Stimulated activated CD8-positive, alpha-beta memory T cell treated with anti-CD3 and anti-CD28 coated beads, Interleukin-15, amount 100 ng/mL, for 4 hours (primary cell): ENCODE measurements at places on chromosomes 6 and 20.

DNA sequence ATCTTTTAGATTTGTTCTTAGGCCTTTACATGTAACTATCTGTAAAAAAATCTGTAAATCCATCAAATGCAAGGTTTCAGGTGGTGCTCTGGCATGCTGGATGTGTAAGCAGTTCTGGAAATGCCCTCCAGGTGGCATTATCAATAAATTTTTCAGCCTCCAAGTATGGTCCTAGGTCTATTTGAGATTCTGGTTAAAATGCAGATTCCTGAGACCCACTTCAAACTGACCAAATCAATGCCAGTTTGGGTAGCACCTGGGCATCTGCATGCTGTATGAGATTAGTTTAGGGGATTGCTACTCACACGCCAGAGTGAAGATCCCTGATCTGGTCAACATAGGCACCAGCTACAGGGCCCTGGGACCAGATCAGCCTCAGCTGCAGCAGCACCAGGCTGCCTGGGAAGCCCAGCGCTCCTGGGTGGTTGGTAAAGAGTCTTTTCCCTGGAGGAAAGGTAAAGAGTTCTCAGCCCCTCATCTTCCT is 507.3 kb upstream of the CITED2 start:
- DNase-seq, result no peak

- no peak for DNase-seq
These were observed 27.6 kb downstream of the TFAP2B start for GRCh38 chr6:50846144-50846851.

- no peak for DNase-seq
These were observed 47.6 kb upstream of the MYL9 start for GRCh38 chr20:36493801-36494114.

GRCh38 chr6:13101985-13102384 is 226.4 kb downstream of the TBC1D7 start:
- no peak for DNase-seq

- DNase-seq, result no peak
These were observed 31.4 kb downstream of the SLC22A2 start for GRCh38 chr6:160227038-160227768.

DNA sequence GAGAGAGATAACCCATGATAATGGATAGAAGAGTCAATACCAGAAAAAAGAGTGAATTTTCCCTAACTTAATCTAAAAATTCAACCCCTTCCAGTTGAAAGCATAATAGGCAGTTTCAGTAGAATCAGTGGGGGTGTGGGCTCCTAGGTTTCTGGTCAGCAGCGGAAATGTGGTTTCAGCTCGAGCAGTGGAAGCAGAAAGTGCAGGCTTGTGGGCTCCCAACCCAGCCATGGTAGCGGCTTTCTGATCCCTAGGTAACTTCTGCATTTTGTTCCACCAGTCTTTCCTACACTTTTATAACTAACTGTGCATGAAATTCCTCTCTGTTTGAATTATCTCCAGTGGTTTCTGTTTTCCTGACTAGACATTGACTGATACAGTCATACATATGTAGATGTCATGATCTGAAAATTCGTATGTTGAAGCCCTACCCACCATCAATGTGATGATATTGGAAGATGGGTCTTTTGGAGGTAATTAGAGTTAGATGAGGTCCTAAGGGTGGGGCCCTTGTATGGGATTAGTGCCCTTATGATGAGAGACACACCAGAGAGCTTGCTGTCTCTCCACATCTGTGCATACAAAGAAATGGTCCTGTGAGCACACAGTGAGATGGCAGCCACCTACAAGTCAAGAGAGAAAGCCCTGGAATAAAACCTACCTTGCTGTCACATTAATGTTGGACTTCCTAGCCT is 6.5 kb upstream of the DDO start:
- DNase-seq, result no peak

- no peak for DNase-seq
These were observed 45.4 kb downstream of the ROS1 start for GRCh38 chr6:117380298-117380697.

GRCh38 chr6:32679492-32679891 is 13.0 kb upstream of the HLA-DQB1 start:
- no peak for DNase-seq

DNA sequence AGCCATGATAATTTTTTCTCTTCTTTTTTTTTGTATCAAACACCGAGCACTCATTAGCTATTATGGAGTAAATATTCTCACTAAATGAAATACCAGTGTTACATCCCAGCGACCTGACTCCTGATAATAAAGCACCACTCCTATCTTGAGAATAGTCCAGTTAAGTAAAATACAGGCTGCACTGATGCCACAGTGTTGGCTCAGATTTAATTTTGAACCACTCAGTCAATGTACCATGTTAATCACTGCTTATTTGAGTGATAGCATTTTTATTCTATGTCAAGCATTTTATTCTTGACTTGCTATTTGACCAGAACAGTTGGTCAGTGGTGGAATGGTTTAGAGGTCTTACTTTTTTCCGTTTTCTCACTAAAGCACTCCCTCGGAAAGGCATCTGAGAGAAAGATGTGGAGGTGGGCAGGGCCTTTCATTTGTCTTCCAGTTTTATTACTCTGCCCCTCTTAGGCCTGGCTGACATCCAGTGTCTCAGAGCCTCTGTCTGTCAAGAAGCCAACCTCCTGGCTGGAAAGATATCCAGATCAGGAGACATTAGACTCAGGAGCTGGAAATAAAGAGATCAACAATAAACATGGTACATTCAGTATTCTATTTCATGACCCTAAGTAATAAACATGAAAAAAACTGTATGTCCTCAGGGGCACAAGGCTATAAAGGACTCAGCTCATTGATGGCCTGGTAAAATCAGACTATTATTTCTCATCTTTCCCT is 457.8 kb downstream of the EPM2A start:
- no peak for DNase-seq

DNA sequence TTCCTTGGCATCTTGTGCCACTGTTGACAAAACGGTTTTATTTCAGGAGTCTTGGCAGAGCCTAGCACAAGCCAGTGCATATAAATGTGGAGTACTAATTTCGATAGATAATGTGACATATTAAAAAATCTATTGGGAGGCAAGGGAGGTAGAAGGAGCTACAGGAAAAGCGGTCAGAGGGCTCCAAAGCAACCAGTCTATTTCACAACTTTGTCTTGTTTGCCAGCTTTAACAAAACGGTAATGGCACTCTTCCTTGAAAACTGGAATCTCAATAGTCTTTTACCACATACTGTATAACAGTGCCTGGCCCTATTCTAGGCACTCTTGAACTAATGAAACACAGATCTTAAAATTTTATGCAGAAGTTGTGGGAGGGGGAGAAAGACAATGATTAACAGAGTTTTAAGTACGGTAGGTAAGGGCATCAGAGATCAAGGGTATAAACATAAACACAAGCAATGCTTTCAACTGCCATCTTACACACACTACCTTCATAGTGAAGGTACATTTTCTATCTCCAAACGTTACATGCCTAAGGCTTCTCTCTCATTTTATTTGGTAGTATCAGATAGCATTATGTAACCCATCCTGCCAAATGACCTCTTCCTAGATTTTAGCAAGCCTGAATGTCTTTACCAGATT is 33.5 kb upstream of the SYNCRIP start:
- DNase-seq, result no peak

DNA sequence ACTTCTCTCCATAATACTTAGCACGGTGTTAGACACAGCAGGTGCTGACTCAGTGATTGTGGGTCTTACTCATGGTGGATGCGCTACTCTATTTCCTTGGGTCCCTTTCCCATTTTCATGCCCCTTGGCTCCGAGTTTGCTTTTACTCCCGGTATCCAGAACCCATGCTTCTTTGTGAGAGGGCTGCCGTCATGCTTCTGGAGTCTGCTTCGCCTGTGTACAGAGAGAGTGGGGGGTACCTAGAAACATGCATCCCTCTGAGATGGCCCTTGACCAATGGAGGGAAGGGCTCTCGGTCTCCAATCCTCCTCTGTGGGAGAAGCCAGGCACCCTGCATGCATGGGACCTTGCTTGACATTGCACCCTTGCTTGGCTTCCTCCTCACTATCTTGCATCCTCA is 160.4 kb downstream of the NRN1 start:
- no peak for DNase-seq

DNA sequence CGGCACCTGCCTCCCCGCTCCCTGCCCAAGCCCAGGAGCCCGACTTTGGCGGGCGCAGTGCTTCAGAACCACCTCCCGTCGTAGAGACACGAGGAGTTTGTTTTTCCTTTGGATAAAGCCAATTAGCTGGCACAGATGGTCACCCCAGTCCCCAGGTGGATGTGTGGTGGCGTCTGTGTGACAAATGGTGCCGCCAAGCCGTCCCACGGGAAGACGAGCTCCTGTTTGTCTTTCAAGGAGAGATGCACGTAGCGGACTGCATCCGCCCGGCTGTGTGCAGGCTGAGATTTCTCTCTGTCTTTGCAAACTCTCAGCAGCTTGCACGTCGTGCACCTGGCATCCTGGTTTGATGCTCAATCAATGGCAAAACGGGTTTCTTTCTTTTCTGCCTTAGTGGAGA is 16.1 kb upstream of the MRGBP start:
- no peak for DNase-seq

GRCh38 chr6:79028641-79029314 is 49.3 kb downstream of the PHIP start:
- no peak for DNase-seq

DNA sequence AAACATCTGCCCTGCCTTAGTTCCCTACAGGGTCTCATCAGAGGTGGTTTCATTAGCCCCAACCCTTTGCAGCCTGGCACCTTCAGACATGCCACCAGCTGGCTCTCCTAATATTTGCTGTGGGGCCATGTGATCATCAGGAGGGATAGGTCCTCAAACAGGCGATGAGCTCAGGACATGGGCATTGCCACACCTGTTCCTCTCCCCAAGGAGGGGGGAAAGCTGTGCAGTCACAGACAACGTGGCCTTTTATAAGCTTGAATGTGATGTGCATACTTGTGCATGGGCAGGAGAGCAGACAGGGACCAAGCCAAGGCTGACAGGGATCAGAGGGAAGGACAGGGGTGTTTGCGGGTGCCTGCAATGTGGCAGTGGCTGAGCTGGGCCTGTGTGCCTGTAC is 78.8 kb upstream of the ZNFX1 start:
- DNase-seq, result no peak

- no peak for DNase-seq
These were observed 22.0 kb upstream of the EYS start for GRCh38 chr6:65728879-65729479.

DNA sequence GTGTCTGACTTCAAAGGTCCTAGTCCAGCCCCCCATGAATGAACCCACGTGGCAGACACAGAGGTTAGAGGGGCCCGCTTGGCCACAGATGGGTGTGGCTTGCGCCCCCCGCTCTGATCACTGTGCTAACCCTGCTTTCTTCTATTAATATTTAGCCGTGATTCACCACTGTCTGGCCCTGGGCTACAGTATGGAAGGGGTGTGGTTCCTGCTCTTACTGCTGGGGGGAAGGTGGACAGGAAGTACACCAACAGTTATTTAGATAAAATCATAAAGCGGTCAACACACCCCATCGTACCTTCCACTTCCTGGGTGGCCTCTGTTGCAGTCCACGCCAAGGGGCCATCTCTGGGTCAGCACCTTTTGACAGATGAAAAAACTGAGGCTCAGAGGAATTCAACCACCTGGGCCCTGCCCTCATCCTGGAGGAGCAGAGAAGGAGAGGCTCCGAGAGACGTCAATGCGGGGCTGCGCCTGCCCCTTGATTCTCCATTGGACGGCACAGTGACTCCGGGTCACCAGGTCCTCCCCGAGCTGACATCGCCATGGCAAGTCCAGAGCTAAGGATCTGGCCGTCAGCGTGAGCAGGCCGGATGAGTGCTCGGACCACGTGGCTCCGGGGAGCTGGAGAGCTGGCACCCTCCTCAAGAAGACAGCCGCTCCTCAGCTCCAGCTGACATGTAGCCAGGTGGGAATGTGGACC is 206.3 kb downstream of the PREX1 start:
- no peak for DNase-seq

GRCh38 chr6:93550551-93551276 is 131.4 kb upstream of the EPHA7 start:
- DNase-seq, result no peak

- no peak for DNase-seq
These were observed 50.2 kb upstream of the SIRPG start for GRCh38 chr20:1707588-1708449.

- no peak for DNase-seq
These were observed 1.5 kb downstream of the EPM2A start for GRCh38 chr6:145733810-145734209.

DNA sequence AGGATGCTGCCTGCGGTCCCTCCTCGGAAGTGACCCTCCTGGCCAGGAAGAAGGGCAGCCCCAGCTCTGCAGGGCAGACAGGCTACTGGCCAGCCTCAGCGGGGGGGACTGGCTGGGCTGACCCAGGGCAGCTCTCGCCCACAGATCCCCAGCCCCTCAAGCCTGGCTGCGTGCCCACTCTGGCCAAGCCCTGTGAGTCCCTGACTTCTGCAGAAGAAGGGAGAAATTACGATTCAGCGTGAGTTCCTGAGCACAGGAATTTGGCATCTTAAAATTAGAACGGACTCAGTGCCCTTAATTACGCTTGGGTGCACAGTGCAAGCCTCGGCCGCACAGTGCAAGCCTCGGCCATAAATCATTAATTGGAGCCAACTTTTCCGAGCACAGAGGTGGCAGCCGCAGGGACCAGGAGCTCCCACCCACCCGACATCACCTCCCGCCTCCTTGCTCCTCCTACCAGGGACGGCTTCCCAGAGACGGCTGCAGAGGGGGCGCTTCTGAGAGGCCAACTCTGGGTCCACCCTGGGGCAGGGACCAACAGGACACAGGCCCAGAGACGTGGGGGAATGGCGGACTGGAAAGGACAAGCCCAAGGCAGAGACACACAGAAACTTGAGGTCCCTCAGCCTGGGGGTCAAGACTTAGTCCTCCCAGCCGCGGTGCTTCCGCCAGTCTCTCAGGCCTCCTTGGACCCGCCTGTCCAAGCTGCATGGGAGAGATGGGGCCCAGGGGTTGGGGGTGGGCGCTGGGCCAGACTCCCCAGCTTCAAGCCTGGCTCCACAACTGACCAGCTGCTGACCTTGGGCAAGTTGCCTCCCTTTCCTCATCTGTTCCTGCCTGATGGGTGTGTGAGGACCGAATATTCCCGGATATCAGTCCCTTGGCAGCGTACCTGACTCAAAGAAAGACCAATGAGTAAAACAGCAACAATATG is 165.4 kb downstream of the TAF4 start:
- DNase-seq, result no peak

DNA sequence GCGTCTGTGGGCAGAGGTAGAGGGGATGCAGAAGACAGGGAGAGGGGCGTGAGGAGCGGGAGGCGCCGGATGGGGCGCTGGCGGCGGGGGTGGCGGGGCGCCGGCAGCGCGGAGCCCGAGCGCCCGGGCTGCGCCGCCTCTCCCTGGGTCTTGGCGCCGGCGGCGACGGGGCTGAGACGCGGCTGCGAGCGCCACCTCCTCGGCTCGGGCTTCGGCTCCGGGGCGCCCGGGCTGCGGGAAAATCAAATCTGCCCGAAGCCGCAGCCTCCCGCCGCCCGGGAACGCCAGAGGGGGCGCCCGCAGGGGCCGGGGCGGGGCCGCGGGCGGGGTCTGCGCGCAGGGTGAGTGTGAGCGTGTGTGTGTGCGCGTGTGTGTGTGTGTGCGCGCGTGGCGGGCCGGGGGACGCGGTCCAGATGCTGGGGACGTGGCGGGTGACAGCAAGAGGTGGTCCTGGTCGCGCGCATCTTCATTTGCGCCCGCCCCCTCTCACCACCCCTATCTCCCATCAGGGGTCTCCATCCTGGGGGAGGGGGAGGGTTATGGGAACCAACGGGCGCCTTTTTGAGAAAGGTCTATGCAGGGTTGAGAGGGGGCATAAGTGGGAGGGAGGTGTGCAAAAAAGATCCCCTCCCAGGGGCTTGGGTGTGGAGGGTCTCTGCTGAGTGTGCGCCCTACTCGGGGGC is 646 bp upstream of the CPNE5 start:
- no peak for DNase-seq

GRCh38 chr6:32244270-32244669 is 20.4 kb upstream of the NOTCH4 start:
- no peak for DNase-seq
